ENCODE measurements at places on chromosomes 16 and 17.

DNA sequence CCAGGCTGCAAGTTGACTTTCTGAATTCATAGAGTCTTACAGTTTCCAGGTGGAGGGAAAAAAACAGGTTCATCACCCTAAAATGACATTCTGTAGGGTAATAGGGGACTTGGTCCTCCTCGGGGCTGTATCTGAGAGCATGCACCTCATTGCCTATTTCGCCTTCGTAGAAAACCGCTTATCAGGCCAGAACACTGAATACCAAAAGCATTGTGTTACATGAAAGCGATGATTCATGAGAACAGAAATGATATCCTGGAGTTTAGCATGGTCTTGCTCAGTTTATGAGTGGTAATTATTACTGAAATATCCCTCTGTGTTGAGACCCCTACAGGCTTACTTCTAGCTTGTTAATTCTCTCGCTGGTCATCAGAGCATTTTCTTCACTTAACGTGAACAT, 61.4 kb upstream of the ARHGAP44 start:
- DNase-seq, result no peak

- peak; percentile 30 for DNase-seq
Measured at GRCh38 chr16:183005-183404, 2.7 kb downstream of the HBQ1 start.

GRCh38 chr17:34275881-34276280, 5.9 kb downstream of the CCL7 start:
- DNase-seq, result peak; percentile 57

DNA sequence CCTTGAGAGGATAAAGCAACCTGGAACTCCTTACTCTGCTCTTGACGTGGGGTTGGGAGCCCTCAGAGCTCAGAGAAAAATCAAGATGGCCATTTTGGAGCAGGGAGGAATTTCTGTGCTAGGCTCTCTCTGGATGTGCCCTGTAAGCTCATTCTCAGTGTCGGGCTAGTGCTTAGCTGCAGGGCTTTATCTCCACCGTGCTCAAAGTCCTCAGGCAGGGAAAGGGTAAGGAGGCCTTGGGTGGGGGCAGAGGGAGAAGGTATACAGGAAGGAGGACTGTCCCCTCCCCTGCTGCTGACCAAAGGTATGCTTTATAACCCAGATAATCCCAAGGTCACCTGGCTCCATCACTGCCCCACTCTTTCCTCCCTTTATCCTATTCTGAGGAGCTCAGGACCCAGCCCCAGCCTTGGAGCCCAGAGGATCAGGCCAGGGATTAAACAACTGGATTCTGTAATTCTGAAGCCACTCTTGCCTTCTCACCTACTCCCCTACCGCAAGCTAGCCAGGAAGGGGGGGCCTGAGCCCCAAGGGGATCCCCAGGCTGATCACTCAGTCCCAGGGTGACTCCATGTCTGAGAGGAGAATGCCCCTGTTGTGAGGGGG, 1.1 kb downstream of the DHRS11 start:
- DNase-seq, result no peak

- DNase-seq, result peak; percentile 89
Measured at GRCh38 chr17:66686601-66687000, 148.3 kb upstream of the CACNG5 start.

GRCh38 chr16:11972128-11972527, 4.4 kb upstream of the SNX29 start:
- DNase-seq, result peak; percentile 56

DNA sequence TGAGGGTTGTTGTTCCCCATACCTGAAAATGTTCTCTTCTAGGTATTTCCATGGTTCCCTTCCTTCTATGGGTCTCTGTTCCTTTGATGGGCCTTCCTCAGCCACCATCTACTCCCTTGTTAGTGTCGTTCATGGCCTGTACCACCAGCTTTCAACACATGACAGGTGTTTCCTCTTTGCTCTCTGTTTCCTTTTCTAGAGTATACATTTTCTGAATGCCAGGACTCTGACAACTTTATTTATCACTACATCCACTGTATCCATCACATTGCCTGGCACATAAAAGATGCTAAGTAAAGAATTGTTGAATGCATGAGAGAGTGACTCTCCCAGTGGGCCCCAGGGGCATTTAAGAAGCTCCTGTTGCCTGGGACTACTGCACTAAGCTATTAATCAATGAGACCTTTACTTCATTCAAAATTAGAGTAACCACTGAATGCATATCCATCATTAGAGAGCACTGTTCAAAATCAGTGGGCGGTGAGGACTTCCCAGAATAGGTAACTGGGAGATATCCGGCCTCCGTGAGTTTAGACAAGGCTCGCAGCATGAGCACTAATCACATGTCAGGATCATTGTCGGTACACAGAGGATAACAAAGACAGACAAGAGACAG, 255.0 kb downstream of the CBLN1 start:
- DNase-seq, result peak; percentile 89

- no peak for DNase-seq
Measured at GRCh38 chr16:51532551-51532950, 381.5 kb upstream of the SALL1 start.

GRCh38 chr17:6704470-6705052, 8.6 kb downstream of the SLC13A5 start:
- DNase-seq, result no peak

GRCh38 chr17:77246110-77247047, 105.6 kb downstream of the SEC14L1 start:
- peak; percentile 35 for DNase-seq

DNA sequence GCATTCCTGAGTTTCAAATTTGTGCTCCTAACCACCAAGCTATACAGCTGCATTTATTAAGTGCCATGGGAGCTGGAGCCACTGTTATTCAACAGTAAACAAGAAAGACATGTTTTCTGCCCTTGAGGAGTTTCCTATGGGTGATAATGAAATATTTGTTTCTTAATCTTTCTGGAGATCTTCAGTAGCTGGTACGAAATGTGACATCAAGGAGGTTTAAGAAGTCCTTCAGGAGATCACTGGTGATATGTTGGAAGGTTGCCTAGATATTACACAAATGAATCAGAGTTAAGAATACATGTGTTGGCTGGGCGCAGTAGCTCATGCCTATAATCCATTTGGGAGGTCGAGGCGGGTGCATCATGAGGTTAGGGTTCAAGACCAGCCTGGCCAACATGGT, 14.9 kb downstream of the RHOT1 start:
- no peak for DNase-seq

- DNase-seq, result no peak
Measured at GRCh38 chr16:88009563-88010342, 58.5 kb downstream of the BANP start.

DNA sequence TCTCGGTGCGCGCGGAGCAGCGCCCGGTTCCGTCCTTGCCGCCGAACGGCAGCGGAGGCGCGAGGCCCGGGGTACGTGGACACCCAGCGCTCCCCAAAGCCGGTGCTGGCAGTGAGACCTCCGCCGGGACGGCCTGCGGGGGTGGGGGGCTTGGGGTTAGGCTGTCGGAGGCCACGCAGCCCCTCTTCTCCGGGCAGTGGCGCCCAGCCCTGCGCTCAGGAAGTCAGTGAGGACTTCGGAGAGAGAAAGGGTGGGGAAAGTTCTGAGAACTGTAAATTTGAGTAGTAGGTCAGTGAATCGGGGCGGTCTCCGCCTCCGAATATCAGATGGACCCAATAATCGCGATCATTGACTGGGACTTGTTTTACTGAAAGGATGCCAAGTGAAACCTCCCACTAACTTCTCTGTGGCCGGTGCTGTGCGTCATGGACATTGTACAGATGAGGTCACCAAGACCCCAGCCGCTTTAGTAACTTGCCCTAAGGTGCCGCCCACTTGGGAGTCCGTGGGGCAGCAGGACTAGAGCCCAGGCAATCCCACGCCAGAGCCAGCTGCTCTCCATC, 468 bp downstream of the IL4R start:
- DNase-seq, result no peak

DNA sequence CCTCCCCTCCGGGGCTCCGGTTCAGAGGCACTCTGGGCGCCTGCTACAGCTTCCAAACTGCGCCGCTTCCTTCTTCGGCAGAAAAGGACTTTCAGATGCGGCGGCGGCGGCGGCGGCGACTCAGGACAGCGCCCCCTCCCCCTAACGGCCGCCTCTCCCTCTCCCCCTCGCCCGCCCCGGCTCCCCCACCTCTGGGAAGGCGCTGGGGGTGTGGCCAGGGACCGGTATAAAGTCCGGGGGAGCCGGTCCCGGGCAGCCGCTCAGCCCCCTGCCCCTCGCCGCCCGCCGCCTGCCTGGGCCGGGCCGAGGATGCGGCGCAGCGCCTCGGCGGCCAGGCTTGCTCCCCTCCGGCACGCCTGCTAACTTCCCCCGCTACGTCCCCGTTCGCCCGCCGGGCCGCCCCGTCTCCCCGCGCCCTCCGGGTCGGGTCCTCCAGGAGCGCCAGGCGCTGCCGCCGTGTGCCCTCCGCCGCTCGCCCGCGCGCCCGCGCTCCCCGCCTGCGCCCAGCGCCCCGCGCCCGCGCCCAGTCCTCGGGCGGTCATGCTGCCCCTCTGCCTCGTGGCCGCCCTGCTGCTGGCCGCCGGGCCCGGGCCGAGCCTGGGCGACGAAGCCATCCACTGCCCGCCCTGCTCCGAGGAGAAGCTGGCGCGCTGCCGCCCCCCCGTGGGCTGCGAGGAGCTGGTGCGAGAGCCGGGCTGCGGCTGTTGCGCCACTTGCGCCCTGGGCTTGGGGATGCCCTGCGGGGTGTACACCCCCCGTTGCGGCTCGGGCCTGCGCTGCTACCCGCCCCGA, at the start of gene IGFBP4:
Gene IGFBP4, plus strand, starts transcription at position 255 of the 792 bp plus-strand sequence. Its CDS starts 286 bp downstream, at position 541.
- peak; percentile 86 for DNase-seq

DNA sequence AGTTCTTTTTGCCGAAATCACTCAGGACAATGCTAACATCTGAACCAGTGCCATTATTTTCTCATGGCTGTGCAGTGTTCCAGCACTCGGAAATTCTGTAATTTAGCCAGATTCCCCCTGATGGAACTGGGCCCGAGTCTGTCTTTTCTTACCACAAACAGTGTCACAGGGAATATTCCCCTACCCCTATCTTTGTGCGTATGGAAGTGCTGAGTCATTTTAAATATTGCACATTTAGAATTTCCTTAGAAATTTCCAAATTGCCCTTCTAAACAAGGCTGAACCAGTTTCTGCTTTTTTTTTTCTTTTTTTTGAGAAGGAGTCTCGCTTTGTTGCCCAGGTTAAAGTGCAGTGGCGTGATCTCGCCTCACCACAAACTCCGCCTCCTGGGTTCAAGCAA, 88.0 kb upstream of the CREBBP start:
- DNase-seq, result no peak
